ENCODE measurements at places on chromosomes 2 and 18.

DNA sequence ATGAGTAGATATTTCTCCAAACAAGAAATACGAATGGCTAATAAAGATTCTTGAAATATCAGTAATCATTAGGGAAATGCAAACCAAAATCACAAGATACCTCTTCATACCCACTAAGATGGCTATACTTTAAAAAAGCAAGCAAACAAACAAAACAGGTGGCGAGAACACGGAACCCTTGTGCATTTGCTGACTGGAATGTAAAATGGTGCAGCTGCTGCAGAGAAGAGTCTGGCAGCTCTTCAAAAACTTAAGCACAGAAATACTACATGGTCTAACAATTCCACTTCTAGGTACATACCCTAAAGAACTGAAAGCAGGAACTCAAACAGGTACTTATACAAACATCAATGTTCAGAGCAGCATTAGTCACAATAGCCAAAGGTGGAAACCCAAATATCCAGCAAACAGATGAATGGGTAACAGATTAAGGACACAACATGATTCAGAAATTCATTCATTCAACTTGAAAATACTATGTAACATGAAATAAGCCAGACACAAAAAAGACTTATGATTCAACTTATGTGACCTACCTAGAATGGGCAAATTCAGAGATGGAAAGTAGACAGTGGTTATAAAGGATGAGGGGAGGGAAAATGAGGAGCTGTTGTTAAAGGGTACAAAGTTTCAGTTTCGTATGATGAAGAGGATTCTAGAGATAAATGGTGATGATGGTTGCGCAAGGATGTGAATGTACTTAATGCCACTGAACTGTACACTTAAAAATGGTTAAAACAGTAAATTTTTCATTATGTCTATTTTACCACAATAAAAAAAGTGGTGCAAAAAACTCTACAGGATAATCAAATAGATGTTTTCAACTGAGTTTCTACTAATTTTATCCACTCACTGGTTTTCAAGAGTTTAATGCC, 26.9 kb upstream of the GPR75 start:
- no peak for DNase-seq

DNA sequence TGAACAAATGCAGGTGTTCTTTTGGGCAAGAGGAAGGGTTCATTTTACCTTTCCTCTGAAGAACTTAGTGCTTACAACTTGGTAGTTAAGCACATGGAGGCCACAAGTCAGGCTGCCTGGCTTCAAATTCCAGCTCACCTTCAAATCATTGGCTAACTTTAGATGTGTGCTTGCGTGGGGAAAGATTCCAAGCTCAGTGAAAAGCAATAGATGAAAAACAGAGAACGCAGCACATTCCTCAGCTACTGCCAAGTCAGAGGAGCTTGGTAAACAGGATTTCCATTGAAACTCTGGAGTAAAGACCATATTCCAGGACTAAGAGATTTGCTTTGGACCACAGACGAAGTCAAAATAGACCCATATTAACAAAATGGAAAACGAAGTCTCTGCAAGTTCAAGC, 96.3 kb upstream of the ASB18 start:
- DNase-seq = no peak

DNA sequence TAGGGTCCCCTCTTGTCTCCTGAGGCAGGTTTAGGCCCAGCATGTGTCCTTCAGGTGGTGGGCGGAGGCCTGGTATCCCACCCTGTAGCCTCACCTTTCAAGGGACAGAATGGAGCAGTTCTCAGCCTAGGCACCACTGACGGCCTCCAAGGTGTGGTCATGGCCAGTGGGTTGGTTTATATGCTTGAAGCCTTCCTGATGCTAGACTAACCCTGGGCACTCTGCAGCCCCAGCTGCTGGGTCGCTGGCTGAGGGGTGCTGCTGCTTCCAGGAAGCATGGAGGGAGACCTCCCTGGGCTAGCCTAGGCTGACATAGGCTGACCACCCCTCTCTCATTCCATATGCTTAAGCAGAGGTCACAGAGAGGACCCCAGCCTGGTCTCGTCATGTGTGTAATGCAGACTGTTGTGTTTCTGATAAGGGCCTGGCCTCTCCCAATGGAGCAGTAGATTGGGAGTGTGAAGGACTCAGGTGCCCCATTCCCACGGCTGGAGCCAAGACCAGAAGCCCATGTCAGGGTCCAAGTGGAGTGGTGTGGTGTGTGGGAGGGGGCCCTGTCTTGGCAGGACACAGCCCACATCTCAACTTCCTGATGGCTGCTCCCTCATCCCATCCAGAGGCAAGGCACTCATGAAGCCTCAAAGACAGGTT, 206.6 kb downstream of the DYSF start:
- DNase-seq = no peak

DNA sequence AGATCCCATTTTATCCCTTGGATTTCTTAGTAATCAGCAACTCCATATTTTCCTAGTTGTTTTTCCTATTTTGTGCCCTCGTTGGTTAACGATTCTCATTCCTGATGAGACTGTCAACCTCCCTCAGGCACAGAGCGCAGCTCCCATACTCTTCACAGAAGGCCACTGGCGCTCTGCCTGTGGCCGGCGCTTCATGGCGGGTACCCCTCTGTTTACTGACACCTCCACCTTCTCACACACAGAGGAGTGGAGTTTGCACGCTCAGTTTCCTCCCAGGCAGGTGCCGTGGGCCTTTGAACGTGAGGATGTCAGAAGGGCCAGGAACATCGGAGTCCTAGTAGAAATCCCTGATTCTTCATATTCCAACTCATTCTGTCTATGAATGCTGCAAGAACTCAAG, 139.0 kb downstream of the MBP start:
- DNase-seq = no peak

DNA sequence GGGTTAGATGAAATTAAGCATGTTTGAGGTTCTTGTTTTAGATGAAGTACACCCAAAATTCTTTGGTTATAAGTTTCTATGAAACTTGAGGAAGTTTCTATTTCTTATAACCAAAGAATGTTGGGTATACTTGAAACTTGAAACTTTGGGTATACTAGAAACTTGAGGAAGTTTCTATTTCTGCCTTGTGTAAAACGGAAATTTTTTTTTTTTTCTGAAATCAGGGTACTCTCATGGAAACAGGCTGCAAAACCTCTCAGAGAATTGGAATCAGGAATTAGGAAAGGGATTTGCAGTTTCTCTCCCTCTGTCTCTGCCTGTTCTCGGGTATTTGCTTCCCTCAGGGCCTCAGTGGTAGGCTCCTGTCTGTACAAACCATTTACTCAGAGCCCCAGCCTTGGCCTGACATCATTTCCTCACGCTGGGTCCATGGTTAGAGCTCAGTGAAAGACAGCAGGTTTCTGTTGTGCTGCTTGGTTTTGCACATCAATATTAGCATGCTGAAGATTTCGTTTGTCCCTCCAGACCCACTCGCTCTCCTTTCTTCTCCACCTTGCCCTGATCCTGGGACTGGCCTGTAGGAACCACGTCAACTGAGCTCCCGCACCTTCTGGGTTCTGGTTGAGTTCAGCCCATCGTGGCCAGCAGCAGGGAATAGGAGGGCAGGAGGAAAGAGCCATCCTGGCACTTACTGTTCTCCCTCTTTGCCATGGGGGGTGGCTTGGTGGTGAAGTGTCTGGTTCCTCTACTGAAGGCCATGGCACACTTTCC, 106.4 kb downstream of the POLR1A start:
- DNase-seq = no peak

- DNase-seq = no peak
Measured at GRCh38 chr2:227827143-227827542, 13.5 kb downstream of the CCL20 start.

DNA sequence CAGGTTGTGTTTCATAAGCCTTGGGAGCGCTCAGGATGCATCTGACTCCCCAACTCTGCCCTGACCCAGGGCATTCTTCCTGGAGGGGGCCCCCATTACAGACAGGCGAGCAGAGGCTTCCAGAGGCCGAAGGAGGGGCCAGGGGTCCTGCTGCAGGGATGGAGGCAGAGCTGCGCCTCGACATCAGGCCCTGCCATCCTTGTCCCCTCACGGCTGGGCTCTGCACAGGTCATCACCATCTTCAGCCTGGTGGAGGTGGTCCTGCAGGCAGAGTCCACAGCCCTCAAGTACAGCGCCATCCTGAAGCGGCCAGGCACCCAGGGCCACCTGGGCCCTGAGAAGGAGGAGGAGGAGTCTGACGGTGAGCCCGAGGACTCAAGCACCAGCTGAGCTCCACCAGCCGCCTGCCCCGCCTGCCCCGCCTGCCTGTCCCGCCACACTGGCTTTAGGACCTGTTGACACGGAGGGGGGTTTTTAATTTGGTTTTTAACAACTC, 42.3 kb upstream of the ALPP start:
- no peak for DNase-seq

DNA sequence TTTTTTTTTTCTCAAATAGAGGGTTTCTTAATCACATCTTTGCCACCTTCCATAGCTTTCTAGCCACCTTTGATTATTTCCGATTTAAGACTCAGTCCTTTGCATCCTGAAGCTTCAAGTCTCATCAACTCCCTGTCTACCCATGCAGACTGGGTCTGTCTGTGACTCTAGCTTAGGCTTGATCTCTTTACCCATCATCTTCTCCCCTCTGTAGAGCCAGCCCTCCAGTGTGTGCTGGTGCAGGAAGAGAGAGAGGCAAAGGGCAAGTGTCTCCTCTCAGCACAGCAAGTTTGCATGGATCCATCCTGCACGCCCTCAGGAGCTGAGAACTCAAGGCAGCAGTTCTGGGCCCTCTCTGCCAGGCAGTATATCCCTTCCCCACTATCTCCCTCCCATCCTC, 70.4 kb downstream of the HNRNPLL start:
- DNase-seq = no peak

GRCh38 chr2:142688856-142689605, 188.4 kb upstream of the KYNU start:
- DNase-seq = no peak

DNA sequence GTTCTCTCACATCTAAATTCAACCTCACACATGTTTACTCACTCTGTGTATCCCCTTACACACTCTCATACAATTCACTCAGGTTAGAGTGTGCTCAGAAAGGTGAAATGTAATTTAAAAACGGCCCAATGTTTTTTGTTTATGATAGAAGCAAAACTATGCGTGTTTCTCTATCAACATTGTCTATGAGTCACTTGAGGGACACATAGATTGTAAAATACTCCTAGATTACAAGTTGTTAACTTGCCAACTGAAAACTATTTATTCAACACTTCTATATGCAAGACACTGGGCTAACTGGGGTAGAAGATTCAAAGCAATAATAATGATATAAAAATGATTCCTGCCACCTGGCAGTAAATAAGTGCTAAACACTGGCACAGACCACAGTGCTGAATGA, 24.6 kb downstream of the CCDC195 start:
- no peak for DNase-seq

DNA sequence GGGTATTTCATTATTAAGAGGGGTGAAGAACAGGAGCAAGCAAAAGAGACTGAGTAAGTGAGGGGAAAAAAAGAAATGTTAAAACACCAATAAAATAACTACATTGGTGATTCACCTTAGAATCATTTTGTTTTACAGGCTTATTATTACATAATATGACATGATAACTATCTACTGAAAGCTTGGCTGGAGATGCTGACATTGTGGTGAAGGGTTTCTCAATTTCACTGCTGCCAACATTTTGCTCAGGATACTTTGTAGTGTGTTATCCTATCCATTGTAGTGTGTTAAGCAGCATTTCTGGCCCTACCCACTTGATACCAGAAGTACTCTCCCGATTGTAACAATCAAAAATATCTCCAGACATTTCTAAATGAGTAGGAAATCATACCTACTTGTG, 1564.6 kb upstream of the NXPH2 start:
- no peak for DNase-seq

DNA sequence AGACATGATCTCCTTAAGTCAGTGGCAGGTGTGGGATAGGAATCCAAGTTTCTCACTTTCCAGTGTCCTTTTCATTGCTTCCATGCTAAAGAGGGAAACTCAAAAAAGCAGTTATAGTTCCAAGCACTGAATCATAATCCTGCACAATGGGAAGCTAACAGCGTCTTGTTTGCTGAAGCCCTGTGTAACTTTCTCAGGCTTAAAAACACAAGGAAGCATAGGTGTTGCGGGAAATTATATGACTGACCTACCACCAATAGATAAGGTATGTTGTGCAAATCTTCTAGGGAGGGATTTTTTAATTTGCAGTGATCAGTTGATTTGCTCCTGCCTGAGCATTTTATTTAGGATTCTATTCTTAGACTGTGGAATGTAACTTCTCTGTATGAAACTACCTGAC, 250.9 kb downstream of the MYO3B start:
- no peak for DNase-seq

GRCh38 chr18:35193316-35193715, 47.5 kb upstream of the ZNF397 start:
- no peak for DNase-seq

GRCh38 chr2:126850940-126851339, 47.8 kb upstream of the TEX51 start:
- no peak for DNase-seq

GRCh38 chr2:237645261-237645660, 17.9 kb downstream of the LRRFIP1 start:
- DNase-seq = no peak

- DNase-seq = no peak
Measured at GRCh38 chr18:48848641-48849143, 102.1 kb downstream of the SMAD7 start.

GRCh38 chr2:144242311-144242710, 277.6 kb downstream of the ZEB2 start:
- no peak for DNase-seq

DNA sequence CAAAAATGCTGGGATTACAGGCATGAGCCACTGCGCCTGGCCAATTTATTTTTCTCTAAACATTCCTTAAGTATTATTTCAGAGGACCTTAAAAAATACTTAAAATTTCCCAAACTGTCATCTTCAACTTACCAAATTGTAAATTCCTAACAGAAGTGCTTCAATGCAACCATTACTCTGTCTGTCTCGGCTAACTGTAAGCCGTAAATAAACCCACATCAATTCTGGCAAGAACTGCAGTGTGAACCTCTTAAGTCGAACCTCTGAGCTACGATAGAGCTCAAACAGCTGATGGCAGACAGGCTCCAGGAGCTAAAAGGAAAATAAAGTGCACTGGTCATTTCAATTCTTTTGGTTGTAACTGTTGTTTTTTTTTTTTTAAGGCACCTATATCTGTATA, 53.4 kb upstream of the ORC2 start:
- no peak for DNase-seq
